NT2/D1 (cell line): ENCODE measurements at places on chromosomes 2 and 18.

DNA sequence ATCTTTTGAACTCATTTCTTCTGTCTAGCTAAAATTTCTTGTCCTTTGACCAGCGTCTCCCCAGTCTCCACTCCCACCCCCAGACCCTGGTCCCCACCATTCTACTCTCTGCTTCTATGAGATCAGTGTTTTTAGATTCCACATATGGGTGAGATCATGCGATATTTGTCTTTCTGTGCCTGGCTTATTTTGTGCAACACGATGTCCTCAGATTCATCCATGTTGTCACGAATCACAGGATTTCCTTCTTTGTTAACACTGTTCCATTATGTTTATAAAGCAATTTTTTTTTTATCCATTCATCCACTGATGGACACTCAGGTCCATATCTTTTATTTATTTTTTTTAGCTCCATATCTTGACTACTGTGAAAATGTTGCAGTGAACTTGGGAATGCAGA, 16.0 kb upstream of the ACYP2 start:
- no peak for DNase-seq

DNA sequence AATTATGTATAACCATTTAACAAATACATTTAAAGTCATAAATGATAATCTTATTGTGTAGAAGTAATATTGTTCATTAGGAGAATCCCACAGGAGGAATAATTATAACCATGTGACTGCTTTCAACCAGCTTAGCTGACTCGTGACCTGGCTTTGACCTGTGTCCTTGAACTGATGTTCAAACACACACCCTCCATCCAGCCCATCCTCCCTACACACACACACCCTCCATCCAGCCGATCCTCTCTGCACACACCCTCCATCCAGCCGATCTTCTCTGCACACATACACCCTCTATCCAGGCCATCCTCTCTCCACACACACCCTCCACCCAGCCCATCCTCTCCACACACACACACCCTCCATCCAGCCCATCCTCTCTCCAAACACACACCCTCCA, 83.5 kb downstream of the EIPR1 start:
- DNase-seq, result no peak

- DNase-seq, result no peak
These were observed 17.7 kb upstream of the SEMA4C start for GRCh38 chr2:96887493-96888012.

DNA sequence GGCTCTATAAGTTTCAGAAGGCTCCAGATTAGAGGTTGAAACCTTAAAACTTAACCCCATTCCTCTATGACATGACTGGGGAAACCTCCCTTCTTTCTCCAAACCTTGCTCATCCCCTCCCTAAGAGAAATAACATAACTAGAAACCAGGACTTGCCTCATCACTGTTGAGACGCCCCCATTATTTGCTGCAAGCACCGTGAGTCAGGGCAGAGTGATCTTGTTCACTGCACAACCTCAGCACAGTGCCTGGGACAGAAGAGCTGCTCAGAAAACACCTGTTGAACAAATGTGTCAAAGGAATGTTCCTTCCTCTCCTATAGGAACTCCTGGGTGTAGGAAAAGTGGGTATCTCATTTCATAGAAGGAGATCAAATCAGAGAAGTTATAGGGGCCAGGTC, 132.7 kb upstream of the CTAGE1 start:
- DNase-seq, result no peak

- no peak for DNase-seq
These were observed 65.7 kb upstream of the PPM1B start for GRCh38 chr2:44102790-44103562.

DNA sequence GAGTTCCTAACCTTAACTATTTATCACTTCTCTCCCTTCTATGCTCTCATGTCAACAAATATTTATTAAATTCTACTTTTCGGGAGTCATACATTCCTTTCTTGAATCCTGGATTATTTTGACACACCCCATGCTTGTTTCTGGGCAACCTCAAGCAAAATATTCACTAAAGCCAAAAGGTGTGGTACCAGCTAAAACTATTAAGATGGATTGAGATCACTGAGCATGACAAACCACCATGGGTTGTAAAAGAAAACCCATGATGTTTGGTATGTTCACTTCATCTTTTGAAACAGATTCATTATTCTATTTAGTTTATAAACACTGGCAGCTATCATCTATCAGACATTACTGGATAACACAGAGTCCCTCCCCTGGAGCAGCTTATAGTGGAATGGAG, 32.5 kb downstream of the DPP4 start:
- no peak for DNase-seq

- DNase-seq, result no peak
These were observed 10.0 kb downstream of the HK2 start for GRCh38 chr2:74843899-74844298.

DNA sequence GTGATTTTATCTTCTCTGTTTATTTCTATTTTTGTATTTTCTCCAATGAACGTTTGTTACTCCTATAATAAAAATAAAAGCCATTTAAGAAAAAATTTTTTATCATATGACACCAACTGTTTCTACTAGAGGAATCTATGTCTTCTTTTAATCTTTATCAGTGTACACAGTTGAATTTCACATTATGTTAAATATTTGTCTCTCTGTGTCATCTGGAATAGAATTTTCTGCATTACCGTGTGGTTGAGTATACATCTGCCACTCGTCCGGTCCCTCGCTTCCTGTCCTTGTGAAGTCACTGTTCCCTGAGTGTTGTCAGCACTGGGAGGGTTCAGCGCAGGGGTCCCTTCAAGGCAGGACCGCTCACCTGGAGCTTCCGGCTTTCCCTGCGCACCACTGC, 99.2 kb downstream of the LDLRAD4 start:
- DNase-seq, result no peak

- DNase-seq, result no peak
These were observed 104.3 kb upstream of the PIK3C3 start for GRCh38 chr18:41850781-41851180.
